ENCODE measurements at places on chromosomes 16 and 17. TPM values are rescaled to one million over a fixed set of nuclear protein-coding genes. Genes with fewer than 3 reads are reported as not detected.

DNA sequence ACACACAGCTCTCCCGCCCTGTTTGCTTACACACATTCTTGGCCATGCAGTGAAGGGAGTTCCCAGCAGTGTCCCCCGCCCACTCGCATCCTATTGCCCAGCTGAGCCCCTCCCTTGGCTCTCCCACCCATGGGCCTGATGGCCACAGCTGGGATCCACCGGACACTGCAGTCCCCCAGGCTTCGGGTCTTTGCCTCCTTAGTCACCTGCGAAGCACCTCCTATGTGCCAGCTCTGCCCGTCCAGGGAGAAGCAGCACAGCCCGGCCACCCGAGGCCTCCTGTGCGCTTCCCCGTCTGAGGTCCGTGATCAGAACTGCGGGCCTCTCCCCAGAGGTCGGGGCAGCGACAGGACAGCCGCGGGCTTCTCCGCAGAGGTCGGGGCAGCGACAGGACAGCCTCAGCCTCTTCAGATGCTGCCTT, 136.9 kb downstream of the BANP start:
- no peak for DNase-seq

Gene SLC12A3
- not detected for total RNA-seq

- DNase-seq: no peak
Observed at GRCh38 chr16:72129976-72130656, 36.5 kb downstream of the DHX38 start.

GRCh38 chr16:64830653-64831052, 291.2 kb downstream of the CDH11 start:
- no peak for DNase-seq

Gene USP43
- 0.33 TPM for total RNA-seq

DNA sequence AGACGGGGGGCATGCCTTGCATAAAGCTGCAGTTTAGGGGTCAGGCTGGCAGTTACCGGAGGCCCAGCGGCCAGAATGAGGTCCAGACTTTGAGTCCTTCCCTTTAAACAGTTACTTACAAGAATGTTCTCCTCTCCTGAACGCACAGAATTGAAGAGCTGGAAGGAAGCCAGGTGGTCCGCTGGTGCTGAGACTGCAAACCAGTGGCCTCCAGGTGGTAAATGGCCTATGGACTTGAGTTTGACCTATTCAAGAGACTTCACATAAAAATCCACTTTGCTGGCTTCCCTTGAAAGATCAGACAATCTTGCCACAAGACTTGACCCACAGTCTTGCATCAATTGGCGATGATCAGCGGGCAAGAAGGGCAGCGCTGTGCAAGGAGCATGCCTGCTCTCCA, 14.7 kb upstream of the SEZ6 start:
- no peak for DNase-seq

DNA sequence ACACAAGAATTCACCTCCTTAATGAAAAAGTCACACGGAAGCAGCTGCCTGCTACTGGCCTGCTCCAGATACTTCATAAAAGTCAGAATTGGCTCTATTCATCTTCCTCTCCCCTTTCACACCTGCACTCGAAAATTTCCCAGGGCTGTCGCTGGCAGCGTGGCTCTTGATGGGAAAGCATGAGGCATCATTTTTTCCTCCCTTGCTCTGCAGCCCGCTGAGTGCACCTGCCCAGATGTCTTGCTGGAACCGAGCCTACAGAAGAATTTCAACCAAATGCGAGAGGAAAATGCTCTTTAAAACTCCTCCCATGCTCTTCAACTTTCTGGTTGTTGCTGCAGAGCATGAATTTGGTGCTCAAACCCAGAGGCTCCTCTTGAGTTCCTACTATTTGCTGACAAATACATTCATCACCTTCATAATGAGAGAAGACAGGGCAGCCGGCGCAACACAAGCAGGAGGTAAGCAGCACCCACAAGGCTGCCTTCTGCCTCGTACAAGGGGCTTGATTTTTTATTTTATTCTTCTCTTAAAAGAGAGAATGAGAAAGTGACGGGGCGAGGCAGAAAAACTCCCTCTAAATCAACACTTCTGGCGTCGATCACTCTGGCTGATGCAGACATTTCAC, 146.8 kb downstream of the ZFHX3 start:
- no peak for DNase-seq

Gene IGF2BP1
- total RNA-seq: 0.43 TPM

GRCh38 chr16:1791256-1791942, 2.1 kb downstream of the IGFALS start:
- DNase-seq: no peak

DNA sequence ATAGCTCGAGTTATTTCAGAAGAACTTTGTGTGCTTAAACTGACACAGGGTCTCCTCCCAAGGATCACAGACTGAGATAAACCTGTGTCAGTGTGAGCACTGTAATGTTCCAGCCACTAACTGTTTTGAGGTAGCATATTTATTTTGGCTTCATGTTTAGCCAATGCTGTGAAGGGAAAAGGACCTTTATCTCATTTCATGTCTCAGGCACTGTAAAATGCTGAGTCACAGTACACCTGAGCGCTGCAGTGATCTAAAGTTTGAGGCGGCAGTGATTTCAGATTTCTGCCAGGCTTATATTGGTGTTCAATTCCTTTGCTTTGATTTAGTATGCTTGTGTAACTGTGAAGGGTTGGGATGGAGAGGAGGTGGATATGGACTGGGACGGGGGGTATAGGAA, 3.1 kb upstream of the DNAJA2 start:
- peak; percentile 25 for DNase-seq

Gene HIC1
- 13.6 TPM for total RNA-seq

GRCh38 chr17:1255041-1255440, 15.2 kb upstream of the BHLHA9 start:
- no peak for DNase-seq

DNA sequence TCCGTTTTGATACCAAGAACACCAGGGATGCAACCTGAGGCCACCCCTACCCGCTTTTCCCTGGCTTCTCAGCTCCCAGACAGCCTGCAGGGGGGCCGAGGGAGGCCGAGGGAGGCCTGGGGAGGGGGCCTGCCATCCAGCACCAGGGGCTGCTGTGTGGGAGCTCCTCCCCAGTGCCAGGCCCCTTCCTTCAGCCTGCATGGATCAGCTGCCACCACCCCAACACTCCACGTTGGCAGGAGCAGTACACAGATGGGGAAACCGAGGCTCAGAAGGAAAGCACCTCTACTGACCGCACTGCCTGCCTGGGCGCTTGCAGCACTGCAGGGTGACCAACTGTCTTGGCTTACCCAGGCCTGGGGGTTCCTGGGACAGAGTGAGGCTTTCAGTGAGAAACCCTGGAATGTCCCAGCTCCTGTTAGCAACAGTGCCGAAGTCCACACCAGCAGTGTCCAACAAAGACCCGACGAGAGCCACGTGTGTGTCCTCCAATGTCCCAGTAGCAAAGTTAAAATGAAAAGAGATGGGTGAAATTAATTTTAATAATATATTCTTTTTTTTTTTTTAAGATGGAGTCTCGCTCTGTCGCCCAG, 5.3 kb upstream of the OSGIN1 start:
- DNase-seq: no peak

DNA sequence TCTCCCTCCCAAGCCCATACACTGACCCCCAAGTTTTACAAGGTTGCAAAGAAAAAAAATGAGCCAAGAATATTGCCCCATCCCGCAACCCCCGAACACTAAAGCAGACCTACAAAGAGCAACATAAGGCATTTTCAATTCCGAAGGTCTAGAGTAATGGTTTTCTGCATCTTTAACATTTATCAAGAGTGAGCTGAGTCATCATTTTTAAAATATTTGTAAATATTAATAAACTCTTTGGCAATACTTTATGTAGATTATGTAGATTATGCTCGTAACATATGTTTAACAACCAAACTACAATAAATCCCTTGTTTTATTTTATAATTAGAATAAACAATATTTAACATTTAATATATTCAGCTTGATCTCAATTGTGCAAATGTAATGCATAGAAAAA, 1.4 kb downstream of the ZNF624 start:
- DNase-seq: no peak

Measured in activated CD4-positive, alpha-beta T cell treated with anti-CD3 and anti-CD28 coated beads for 36 hours (primary cell).